Esophagus mucosa (tissue), 1 donor: ENCODE measurements at places on chromosomes 5 and 9. TPM values are rescaled to one million over a fixed set of nuclear protein-coding genes. Genes with fewer than 3 reads are reported as not detected.

DNA sequence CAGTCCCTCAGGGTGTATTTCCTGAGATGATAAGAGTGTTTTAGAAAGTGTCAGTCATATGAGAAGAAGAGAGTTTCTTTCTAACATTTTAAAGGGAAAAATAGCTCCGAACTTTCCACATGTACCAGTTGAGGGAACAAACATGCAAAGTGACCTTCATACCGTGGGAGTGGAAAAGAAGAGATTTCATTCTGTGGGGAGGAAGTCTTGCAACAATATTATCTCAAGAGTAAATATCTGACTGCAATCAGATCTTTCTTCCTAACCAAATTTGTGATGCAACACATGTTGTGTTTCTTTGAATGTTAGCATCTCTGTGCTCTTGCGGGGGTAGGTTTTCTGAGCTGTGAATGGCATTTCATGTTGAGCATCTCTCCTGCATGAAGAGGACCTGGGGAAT, 30.6 kb downstream of the ANKRD55 start:
- ATAC-seq, result no peak

DNA sequence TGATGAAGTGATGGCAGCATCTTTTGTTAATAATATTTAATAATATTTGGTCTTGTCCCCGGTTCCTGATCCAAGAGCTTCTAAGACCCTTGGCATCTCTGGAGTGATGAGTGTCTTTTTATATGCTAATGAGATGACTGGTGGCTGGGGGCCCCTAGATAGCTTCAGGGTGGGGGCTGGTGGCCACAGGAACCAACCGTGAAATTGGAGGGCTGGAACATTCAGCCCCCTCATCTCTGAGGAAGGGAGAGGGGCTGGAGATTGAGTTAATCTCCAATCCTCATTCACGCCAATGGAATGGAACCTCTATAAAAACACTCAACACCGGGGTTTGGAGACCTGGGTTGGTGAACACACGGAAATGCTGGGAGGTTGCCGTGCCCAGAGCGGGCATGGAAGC, 78.2 kb upstream of the RAPGEF1 start:
- no peak for ATAC-seq

- peak; percentile 47 for ATAC-seq
Measured at GRCh38 chr9:86099701-86100364, 475 bp upstream of the GOLM1 start.

DNA sequence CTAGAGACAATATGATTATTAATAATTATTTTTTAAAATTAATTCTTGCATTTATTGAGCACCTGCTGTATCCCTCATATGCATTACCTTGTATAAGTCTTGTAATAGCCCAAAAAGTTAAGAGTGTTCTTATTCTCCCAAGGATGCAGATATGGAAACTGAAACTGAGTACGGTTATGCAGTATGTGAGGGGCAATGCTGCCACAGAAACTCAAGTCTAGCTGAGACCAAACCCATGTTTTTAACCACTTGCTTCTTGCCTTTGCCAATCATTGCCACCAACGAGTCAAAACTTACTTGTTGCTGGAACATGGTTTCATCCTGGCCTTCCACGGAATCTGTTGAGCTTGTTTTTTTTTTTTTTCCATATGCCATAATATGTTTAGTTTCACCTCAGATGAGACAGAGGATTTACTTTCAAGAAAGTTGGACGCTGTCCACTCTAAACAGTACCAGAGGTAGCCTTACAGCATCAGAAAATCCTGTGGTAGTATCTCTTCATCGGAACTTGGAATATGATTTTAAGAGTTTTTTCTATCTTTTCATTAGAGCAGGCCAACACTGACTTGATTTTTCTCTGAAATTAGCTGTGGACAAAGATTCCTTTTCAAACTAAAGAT, 27.9 kb downstream of the DOCK8 start:
- no peak for ATAC-seq

GRCh38 chr9:87567571-87567970, 69.9 kb downstream of the DAPK1 start:
- no peak for ATAC-seq

DNA sequence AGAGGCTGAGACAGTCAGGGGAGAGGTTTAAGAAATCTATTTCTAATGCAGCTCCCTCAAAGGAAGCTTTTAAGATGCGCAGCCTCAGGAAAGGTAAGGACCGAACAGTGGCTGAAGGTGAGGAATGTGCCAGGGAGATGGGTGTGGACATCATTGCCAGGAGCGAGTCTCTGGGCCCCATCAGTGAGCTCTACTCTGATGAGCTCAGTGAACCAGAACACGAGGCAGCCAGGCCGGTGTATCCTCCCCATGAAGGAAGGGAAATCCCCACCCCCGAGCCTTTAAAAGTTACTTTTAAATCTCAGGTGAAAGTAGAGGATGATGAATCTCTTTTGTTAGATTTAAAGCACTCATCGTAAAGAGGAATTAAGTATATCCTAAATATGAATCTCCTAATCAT, 8.2 kb downstream of the CAVIN4 start:
- ATAC-seq, result peak; percentile 88

DNA sequence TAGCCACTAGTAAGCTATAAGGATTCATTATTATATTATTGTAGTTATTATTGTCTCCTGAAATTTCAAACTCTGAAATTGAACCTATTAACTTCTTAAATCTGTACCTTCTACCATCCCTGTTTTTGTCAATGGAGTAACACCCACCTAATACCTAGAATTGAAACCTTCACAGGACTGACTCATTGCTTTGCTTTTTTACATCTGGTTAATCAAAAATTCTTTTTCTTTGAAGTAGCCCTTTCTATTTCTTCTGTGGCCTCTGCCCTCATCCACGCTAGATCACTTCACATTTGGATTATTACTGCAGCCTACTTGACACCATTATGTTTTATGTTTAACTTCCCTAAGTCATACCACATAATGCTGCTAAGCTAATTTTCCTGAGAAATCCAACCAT, 35.6 kb downstream of the RBM27 start:
- no peak for ATAC-seq

GRCh38 chr9:76227156-76227555, 167.1 kb downstream of the RFK start:
- no peak for ATAC-seq

GRCh38 chr9:14146201-14146874, 167.6 kb downstream of the NFIB start:
- no peak for ATAC-seq

- ATAC-seq, result no peak
Measured at GRCh38 chr9:93690618-93691017, 114.2 kb downstream of the PHF2 start.

The THBS4 gene
- total RNA-seq, result 0.16 TPM

The PCSK1 gene
- total RNA-seq, result 0.52 TPM

The PTPDC1 gene
- 1.6 TPM for total RNA-seq
